MCF 10A (cell line): ENCODE measurements at places on chromosomes 6 and 20.

DNA sequence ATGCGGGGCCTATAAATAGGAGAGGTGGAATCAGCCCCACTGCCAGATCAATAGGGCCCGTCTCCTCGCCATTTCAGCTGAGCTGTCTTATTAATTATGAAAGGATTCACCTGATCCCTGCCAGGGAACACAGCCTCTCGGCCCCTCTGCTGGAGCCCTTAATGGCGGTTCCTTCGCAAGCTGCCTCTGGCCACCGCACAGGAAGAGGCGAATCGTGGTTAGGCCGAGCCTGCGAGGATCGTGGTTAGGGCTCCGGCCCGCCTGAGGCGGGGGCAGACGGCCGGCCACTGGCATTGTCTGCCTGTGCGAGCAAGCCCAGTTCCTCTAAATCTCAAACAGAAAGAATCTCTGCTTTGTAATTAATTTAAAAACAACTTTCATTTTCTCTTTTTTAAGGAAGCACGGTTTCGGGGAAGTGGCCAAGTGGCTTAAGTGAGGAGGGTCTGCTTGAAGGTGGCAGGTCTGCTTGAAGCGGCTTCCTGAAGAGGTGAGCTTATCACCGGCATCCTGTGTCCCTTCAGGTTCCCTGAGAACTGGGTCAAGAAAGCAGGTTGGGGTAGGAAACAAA is 9.2 kb downstream of the NRN1 start:
- no peak for DNase-seq

DNA sequence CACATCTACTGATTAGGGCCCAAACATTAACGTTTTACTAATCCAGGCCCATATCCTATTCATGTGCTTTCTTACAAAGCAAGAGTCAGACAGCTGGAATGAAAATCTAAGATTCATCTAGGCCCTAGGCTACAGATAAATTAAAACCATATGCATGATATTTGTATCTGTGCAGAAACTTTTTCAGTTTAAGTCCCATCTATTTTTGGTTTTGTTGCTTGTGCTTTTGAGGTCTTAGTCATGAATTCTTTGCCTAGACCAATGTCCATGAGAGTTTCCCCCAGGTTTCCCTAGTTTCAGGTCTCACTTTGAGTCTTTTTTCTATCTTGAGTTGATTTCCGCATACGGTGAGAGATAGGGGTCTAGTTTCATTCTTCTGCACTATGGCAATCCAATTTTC is 20.2 kb downstream of the ADNP start:
- DNase-seq: no peak

DNA sequence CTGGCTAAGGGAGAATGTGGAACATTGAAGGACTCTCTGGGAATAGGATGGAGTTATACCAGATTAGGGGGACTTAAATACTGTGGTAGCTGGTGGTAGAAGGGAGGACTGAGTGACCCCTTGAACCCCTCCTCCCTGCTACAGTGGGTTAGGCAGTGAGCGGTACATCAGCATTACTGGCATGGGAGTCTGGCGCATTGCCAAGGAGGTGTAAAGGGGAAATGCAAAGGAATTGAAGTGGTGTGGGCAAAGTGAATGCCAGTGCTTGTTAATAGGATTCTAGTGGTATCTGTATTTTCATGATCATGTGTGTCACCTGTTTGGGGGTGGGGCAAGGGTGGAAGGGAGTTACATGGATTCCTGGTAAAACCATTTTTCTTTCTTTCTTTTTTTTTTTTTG is 60.1 kb downstream of the GFRA4 start:
- DNase-seq: no peak

DNA sequence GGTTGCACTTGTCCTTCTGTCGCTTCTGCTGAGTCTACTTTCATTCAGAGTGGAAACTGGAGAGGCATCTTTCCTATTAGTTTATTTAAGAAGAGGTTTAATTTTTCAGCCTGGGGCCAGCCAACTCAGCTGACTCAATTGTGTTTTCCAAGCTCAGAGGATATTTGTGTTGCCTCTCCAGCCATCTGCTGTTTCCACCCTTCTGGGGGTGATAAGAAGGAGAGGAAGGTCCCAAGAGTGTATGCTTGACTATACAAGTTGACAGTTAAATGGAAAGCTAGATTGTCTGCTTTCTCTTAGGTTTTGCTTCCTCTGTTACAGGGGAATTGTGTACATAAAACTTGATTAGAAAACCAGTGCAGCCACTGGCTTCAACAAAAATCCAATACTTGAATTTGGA is 3.0 kb downstream of the PSMF1 start:
- no peak for DNase-seq

- DNase-seq: no peak
Measured at GRCh38 chr6:107599043-107599442, 109.1 kb downstream of the SOBP start.

- peak; percentile 26 for DNase-seq
Measured at GRCh38 chr6:137874204-137875057, 7.4 kb downstream of the TNFAIP3 start.

- no peak for DNase-seq
Measured at GRCh38 chr20:2515203-2515602, 6.5 kb upstream of the ZNF343 start.

DNA sequence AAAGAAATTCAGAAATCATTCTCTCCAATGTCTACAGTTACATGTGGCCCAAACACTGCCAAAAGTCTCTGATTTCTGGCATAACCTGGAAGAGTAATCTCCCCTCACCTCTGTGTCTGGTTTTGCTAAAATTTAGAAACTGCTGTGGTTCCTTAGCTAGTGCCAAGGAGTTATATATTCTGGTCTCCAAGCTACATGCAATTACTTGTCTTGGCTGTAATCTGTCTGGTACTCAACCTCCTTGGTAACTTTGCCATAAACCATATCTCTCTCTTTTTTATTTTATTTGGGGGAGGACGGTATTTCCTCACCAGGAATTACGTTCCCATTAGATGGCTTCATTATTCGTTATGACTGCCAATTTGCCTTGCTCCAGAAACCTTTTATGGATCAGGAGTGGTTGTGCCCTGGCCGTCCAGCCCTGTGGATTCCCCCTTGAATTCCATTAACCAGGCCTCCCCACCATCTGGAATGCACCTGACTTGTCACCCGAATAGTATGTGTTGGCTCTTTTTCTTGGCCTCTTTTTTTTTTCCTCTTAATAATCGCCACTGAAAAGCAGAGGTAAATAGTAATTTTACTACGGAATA is 400.0 kb downstream of the CD83 start:
- DNase-seq: no peak

DNA sequence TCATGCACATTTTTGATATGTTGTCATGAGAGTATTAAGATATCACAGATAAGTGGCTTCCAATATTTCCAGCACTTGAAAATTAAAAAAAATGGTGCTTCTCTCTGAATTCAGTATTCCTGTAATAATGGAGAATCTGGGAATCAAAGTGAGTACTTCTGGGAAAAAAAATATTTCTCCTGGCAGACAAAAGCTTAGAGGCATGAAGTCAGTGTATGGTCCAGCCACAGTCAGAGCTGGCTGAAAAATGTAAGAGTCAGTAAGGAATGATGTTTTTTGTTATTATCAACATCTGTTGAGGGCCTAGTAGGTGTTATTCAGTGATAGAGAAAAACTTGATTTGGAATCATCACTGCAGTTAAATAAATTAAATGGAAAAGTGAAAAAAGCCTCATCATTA is 3.2 kb upstream of the RFPL4B start:
- no peak for DNase-seq

GRCh38 chr6:62280099-62280498 is 5.9 kb downstream of the KHDRBS2 start:
- DNase-seq: no peak

DNA sequence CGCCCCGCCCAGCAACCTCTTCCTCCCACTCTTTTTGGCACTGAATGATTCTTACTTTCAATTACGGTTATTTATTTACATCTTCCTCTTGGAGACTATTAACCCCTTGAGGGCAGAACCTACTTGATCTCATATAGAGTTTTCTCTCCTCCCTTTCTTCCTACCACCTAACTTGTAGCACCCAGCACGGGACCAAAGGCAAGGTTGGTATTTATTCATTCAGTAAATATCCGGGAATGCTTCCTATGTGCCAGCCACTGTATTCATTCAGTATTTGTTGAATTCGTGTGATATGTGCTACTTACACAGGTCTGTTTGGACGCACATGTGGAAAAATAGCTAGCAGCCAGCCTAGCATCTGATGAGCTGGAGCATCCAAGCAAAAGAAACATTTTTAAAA is 1.3 kb upstream of the CNKSR3 start:
- peak; percentile 14 for DNase-seq

DNA sequence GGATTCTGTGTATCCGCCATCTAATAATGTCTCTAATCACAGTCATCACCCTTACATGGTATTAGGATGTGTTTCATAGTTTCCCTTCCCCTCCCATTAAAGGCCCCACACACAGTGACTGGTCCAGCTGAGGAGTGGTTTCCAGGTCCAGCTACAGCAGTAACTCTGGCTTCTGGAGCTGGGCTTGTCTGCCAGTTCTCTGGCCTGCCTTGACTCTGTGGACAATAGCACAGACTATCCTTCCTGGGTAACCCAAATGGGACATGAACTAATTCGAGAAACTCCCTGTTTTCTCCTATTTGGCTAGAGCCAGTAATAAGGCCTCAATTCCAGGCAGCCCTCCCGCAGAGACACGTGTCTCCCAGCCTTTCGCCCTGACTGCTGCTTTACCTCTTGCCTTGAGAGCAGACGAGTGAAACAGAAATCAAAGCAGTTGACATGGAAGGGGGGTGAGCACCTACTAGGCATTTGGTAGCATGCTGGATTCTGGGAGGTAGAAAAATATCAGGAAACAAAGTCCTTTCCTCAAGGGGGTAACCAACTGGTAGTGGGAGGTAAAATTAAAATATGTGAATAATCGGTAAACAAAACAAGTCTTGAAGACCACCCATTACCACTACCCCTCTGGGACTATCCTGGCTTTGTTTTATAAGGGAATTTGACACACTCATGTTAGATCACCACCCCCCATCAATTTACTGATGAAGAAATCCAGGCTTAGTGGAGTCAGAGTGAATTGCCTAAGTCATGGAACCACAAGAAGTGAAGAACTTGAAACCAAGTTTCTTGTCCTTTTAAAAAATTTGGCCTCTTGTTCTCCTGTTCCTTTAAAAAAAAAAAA is 1.2 kb downstream of the TRAF3IP2 start:
- DNase-seq: peak; percentile 75

DNA sequence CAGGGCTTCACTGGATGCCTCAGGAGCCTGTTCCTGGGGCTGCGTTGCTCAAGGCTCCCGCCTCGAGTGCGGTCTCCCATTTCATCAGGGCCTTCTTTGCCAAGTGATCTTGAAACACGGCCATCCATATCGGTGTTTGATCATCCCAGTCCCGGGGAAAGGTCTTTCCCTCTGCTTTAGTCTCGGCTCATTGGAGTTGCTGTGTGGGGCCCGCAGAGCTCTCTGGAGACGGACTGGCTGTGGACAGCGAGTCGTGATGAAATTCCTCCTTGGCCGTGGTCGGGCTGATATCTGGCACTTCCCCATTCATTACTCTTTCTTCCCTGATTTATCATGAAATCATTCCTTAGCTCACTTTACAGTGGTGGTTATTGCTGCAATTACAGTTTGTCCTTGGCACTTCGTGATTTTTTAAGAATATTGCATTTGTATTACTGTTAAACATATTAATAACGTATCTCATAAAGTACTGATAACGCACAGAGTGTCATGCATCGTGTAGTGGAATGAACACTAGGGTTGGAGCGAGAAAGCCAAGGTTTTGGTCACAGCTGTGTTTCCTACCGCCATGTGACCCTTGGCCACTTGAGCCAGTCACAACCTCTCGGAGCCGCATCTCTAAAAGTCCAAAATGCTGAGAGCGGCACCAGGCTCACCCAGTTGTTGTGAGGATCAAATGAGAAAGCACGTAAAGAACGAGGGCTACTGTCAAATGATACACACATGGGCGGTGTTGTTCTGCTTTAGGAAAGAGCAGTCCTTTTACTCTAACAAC is 71.8 kb downstream of the MTHFD1L start:
- DNase-seq: no peak

DNA sequence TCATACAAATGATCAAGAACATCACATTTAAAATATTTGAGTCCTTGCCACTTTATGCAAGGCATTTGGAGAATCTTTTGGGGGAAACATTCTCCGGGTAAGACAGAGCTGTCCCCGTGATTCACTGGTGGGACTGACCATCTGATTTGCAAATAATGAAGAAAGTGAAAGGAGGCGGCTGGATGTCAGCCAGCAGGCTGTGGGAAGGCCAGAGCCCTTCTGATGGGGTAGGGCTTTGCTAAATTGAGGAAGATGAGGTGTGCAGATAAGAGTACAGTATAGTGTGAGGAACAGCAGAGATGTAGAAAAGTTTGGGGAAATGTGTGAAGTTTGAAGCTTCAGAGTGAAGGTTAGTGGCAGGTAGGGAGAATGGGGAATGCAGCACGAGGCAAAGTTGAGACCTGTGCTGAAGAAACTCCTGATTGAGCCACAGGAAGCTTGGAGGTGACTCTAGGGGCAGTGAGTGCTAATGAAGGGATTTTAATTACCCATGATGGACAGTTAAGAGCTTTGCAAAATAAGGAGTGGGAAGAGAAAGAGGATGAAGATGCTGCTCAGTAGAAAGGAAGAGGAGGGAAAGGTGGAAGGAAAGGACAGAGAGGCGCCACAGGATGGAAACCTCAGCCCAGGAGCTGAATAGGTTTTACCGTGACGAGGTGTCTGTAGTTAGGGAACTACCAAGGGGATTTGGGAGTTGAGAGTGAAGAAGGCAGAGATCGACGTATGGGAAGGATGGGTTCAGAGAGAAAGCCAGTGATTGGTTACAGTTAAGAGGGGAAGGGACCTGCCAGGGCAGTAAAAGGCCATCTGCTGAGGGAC is 68.7 kb downstream of the SNX9 start:
- DNase-seq: no peak

- DNase-seq: peak; percentile 26
Measured at GRCh38 chr6:95280686-95281273, 296.6 kb upstream of the MANEA start.

- DNase-seq: no peak
Measured at GRCh38 chr6:43644940-43645612, at the start of gene RSPH9. RSPH9 (plus strand) TSS chr6:43645036; CDS start chr6:43645099, 63 bp downstream.

DNA sequence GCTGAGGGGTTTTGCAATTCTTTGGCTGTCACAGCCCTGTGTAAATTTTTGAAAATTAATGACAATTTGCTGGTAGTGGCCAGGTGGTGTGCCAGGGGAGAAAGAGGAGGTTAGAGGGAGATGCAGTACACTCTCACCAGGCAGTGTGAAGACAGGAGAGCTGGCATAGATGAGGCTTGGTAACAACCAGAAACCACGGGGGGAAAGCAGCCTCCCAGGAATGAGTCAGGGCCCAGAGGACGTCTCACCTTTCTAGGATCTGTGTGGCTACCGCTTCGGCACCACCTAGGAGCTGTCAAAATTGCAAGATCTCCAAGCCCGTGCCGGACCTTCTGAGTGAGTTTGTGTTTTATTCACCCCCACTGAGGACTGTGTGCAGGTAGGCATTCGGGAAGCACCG is 171.4 kb downstream of the PACRG start:
- no peak for DNase-seq

GRCh38 chr20:53625311-53626129 is 31.9 kb upstream of the ZNF217 start:
- no peak for DNase-seq
